ENCODE measurements at places on chromosomes 3 and 15.

DNA sequence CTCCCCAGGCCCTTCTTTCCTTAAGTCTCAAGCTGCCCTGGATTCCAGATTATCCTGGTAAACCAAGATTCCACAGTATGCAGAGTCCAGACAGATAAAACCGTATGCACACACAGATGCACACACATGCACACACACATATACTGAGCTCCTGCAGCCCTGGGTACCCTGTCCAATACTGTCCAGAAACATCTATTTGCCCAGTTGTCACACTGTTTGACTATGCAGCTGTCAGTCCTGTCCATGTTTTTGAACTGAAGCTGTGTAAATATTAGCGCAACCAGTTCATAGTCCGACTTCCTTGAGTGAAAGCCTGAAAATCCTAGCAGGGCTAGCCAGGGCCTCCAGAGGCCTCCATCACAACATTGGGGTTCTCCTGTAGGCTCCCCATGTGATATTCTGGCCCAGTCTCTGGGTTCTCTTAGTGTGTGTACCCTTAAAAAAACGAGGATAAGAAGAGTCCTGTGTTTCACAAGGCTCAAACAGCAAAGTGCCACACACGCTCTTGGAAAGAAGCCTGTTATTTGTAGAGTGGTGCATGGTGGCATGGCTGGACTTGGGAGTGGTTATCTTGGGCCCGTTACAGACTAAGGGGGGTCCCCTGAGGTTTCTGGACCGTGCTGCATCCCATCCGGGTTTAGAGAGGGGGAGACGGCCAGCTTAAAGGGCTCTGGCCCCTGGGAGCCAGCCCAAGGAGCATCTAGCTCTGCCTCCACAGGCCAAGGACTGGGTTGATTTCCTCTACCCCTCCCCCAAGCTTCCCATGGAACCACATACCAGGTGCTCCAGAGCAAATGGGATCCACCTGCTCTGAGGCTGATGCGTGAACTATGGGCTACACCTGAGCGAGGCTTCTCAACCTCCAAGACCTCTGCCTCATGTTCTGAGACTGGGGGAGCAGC is 108.3 kb downstream of the IQSEC1 start:
- no peak for DNase-seq

- no peak for DNase-seq
These were observed 71.8 kb upstream of the GATM start for GRCh38 chr15:45449916-45450867.

DNA sequence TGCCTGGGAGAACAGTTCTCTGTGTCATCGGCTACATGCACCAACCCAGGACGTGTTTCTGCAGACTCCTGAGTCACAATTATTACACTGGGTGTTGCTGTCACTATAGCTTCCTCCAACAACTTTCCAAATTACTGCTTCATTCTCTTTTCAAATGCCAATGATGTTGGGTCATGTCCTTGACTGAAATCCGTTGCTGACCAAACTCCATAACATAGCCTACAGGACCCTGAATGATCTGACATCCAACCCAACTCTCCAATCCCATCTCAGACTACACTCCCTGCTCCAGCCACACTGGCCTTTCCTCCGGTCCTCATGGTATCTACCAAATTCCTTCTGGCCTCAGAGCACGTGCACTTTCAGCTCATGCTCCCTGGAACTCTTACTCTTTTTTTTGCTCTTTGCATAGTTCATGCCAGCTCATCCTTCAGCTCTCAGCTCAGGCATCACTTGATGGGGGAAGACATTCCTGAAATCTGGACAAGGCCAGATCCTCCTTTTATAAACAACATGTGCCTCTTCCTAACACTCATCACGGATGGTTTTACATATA is 108.8 kb upstream of the PTPRG start:
- no peak for DNase-seq

DNA sequence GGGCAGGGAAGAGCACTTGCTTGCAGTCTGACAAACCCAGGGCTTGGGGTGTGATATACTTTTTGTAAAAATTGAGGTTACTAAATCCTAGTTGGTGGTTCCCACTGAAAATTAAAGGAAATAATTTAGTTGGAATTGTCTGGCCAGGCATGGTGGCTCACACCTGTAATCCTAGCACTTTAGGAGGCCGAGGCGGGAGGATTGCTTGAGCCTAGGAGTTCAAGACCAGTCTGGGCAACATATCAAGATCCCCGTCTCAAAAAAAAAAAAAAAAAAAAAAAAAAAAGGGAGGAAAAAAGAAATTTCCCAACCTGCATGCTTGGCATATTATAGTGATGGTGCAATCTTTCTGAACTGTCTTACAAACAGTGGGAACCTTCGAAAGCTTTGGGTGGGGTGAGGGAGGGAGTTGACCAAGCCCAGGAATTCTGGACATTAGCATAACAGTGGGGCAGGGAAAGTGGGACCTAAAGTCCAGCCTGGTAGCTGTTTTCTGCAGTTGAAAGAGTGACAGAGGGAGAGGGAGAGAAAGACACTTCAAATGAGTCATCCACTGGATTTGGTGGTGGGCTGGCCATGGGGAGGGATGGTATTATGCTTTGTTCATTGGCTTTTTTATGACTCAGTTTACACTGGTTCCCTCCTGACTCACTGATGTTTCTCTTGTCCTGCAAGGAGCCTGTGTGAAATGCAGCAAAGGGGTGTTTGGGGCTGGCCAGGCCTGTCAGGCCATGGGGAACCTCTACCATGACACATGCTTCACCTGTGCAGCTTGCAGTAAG is 41.1 kb downstream of the LIMD1 start:
- no peak for DNase-seq

GRCh38 chr15:94576889-94577533 is 345.6 kb downstream of the MCTP2 start:
- peak; percentile 75 for DNase-seq

DNA sequence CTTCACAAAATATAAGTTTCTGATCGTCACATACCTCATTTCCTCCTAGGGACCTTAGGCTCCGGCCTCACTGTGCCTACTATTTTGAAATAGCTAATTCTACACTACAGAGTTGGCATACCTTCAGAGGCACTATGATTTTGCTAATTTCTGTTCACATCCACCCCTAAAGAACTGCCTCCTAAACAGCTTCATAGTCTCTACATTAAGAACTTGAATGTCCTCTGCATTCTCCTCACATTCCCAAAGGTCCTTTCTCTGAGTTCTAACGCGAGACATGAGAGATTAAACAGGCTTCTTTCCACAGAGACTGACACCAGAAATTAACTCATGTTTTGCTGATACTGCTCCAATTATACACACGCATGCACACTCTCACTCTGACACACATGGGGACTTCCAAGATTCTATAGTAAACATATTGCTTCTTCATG is 75.5 kb downstream of the DLG1 start:
- peak; percentile 41 for DNase-seq

- no peak for DNase-seq
These were observed 20.8 kb downstream of the GADL1 start for GRCh38 chr3:30873671-30874070.

GRCh38 chr3:82636177-82636576 is 874.7 kb upstream of the GBE1 start:
- DNase-seq = no peak

DNA sequence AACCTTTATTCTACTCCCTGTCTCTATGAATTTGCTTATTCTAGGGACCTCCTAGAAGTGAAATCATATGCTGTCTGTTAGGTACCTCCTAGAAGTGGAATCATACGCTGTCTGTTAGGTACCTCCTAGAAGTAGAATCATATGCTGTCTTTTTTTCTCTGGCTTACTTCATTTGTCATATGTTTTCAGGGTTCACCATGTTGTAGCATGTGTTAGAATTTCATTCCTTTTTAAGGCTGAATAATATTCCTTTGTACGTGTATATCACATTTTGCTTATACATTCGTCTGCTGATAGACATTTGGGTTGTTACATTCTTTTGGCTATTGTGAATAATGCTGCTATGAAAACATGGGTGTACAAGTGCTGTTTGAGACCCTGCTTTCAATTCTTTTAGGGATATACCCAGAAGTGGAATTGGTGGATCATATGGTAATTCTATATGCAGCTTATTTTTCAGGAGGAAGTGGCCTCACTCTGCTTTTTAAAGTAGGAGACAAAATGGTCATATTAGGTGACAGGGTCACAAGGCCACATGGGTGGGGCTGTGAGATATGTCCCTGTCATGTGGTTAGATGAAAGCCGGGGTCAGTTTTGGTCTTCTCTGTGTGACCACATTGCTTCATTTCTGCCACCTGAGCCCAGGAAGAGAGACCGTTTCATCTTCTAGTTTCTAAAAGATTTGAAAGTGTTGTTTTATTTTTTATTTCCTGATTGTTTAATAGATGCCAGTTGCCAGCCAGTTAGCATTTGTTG is 76.7 kb downstream of the FLNB start:
- DNase-seq = peak; percentile 43

- DNase-seq = no peak
These were observed 61.6 kb downstream of the NEK10 start for GRCh38 chr3:27307566-27307965.
